ENCODE measurements at places on chromosomes 3 and 15. TPM values are rescaled to one million over a fixed set of nuclear protein-coding genes. Genes with fewer than 3 reads are reported as not detected.

DNA sequence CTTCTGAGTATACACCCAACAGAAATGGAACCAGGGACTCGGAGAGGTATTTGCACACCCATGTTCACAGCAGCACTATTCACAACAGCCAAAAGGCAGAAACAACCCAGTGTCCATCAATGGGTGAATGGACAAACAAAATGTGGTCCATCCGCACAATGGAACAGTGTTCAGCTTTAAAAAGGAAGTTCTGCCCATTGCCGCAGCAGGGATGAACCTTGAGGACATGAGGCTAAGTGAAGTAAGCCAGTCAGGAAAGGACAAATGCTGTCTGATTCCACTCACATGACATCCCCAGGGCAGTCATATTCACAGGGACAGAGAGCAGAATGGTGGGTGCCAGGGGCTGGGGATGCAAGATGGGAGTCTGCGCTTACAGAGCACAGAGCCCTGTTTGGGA is 7.5 kb downstream of the IQSEC1 start:
- H3K27me3 ChIP-seq = peaks cover 25% of the 10 kb centered on the region
- no peaks in the 10 kb centered on the region for H3K4me1 ChIP-seq

Gene RLBP1
- not detected for total RNA-seq

GRCh38 chr15:22224241-22224671 is 143.9 kb downstream of the OR4M2 start:
- H3K4me1 ChIP-seq = no peaks in the 10 kb centered on the region
- no peak overlapping the region for H3K27ac ChIP-seq
- H3K36me3 ChIP-seq = no peaks in the 10 kb centered on the region
- H3K27me3 ChIP-seq = no peaks in the 10 kb centered on the region

DNA sequence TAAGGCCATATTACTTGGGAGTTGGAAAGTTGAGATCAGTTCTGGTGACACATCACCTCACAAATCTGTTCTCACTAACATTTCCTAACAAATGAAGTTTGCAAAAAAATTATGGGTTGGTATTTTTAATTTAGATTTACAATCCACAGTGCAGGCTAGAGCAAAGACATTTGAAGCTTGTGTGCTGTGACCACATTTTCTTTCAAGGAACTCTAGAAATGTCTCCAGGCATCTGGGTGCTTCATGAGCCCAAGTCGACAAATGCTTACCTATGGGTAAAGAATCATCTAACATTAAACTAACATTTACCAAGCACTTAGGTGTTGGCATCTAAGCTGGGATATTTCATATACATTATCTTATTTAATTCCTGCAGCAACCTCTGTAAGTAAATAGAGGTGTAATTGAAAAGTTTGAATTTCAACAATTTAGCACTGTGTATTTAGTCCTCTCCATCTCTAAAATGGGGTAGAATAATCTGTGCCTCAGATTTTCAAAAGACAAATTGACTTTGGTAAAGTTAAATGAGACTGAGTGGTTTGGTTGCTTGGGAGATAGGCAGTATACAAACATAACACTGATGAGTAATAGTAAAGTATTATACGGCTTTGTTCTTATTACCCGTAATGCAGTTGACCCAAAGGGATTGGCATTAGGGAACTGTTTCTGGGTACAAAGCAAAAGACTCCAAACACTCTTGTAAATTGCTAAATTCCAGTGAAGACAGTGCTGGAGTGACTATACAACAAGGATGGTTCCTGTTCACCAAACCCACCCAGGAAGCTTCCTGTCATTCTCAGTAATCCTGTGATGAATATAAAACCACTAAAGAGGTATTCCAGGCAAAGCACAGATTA is 162.5 kb downstream of the TPRG1 start:
- H3K4me3 ChIP-seq = no peak overlapping the region
- H3K27ac ChIP-seq = no peak overlapping the region

All from IMR-90 (cell line).